ENCODE measurements at places on chromosomes 12 and 14. TPM values are rescaled to one million over a fixed set of nuclear protein-coding genes. Genes with fewer than 3 reads are reported as not detected.
A peak's percentile ranks its signal among the peaks of the same experiment; 100 is the strongest.

- no peak for DNase-seq
Observed at GRCh38 chr12:55664826-55665225, 28.1 kb downstream of the OR10P1 start.

- no peak for DNase-seq
Observed at GRCh38 chr12:39124768-39125167, 219.4 kb upstream of the CPNE8 start.

Gene IL26
- not detected for total RNA-seq

DNA sequence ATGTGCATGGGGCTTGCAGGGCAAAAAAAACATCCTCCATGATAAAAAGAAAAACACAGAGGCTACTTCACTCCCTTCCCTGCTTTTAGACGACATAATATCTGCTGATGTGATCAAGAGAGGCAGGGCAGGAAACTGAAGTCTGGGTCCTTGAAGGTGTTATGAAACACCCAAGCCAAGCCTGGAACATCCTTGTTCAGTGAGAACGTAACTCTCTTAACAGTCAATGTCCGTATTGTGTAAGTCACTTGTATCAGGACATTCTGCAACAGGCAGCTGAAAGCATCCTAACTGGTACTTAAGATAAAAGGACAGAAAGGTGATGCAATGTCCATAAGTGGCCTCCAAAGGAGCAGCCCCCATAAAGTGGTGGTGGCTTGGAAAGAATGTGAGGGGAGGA lies 20.0 kb downstream of the KCNK10 start:
- no peak for DNase-seq

- peak; percentile 78 for DNase-seq
Observed at GRCh38 chr12:89016970-89017778, 335.1 kb downstream of the DUSP6 start.

DNA sequence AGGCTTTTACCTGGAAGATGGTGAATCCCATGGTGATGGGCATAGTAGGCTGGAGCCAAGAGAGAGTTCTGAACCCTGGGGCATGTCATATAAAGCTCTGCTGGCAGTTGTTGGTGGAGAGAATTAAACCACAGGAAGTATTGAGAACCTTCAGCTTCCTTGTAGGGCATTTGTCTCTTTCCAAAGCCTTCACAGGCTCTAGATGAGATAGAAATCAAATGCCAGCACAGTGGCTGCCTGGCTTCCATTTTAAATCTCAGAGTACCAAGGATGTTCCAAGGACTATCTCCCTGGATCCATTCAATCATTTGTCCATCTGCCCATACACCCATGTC lies 369.6 kb downstream of the DPF3 start:
- no peak for DNase-seq

DNA sequence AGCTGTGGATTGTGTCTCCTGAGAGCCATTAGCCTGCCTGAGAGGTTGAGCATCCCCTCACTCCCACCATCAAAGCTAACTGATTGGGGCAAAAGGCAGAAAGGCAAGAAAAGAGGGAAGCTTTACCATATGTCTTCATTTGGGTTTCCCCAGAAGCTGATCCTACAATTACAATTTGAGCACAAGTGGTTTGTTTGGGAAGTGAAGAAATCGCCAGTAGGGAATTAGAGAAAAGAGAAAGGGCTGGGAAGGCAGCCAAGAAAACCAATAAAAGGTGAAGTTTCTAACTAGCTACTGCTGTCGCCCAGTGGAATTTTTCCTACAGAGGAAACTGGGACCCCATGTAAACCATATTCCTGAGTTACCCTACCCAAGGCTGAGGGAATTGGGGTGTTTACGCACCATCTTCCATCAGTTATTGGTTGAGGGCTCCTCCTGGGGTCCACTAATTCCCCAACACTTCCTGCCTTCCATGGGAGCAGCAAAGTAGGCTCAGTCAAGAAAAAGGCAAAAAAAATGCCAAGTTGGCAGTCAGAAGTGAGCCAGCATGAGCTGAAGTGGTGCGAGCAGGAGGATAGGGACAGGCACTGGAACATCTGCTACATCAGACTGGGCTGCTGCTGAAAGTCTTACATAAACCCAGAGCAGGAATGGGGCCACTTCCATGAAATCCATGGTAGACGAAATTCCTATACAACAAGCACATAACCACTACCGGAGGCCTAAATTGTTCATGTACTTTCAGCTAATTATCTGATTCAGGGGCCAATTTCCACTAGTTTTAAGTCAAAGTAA lies 17.3 kb downstream of the KCNK10 start:
- DNase-seq, result no peak

- DNase-seq, result no peak
Observed at GRCh38 chr14:105483300-105484068, 3.2 kb upstream of the CRIP1 start.

Gene CDKN1B
- total RNA-seq, result 20.0 TPM

GRCh38 chr14:91303091-91303923 lies 58.8 kb upstream of the GPR68 start:
- DNase-seq, result no peak

DNA sequence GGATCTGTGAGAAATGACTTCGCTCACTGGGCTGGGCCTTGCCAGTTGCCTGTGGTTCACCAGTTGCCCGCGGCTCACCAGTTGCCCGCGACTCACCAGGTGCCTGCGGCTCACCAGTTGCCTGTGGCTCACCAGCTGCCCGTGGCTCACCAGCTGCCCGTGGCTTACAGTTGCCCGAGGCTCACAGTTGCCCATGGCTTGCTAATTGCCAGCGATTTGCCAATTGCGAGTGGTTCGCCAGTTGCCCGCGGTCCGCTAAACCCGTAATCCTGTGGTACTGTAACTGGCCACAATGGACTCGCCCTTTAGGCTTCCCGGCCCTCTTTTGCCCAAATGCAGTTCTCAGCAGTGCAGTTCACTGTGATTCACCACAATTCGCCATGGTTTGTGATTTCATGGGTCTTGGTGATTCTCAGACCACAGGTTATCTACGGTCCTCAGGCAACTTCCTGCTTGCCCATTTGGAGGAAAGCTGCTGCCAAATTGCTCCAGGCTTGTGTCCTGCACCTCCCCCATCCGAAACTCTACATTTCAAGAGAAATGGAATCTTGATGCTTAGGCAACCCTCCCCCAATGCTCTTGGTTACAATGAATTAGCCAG lies 15.0 kb upstream of the MEG3 start:
- DNase-seq, result no peak

GRCh38 chr14:104224506-104225277 lies 86.3 kb downstream of the KIF26A start:
- no peak for DNase-seq

DNA sequence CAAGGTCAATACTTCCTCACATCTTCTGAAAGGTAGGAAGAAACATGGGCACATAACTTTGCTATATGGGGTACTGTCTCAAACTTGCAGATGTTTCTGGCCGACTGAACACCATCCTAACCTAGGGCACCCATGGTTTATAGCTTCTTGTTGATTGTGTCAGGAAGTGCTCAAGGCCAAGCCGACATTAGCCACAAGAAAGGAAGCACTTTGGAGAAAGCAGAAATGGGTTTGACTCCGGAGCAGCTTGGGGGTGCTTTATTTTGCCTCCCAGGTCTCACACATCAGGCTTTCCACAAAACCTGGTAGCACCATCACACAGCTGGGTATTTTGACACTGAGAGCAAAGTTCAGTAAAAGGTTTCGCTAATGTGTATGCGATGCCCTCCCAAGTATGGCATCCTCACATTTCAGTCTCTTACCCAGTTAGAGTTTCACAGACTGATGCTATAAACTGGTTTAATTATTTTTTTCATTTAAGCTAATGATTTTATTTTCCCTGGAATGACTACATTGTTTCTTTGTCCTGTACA lies 25.2 kb upstream of the BHLHE41 start:
- DNase-seq, result no peak

GRCh38 chr14:104870368-104871144 lies 5.5 kb downstream of the CEP170B start:
- DNase-seq, result no peak

- no peak for DNase-seq
Observed at GRCh38 chr14:63671987-63672386, 30.3 kb upstream of the WDR89 start.

- DNase-seq, result no peak
Observed at GRCh38 chr12:128314611-128315010, 47.6 kb downstream of the TMEM132C start.

Data from A172 (cell line).